Left lung (tissue), 14 donors: ENCODE measurements at places on chromosomes 2 and 18. TPM values are rescaled to one million over a fixed set of nuclear protein-coding genes. Genes with fewer than 3 reads are reported as not detected.

The FARP2 gene
- 50.2 TPM for polyA plus RNA-seq

DNA sequence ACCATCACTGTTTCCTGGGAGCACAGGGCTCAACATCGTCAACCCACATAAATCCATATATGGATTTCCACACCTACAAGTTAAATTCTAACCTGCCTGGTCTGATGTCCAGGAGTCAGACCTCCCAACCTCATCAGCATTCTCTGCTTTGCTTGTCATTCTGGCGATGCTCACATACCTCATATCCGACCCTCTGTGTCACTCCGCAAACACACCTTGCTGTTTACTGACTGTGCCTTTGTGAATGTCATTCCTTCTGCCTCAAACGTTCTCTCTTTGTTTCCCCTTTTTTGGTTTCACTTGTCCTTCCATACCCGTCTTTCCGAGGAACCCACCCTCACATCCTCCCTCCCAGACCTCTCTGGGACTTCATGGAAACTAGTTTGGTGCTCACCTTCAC, 187.1 kb downstream of the ACTR3 start:
- no peak for DNase-seq

GRCh38 chr18:8974696-8975095, 127.8 kb upstream of the NDUFV2 start:
- no peak for DNase-seq

The HPCAL1 gene
- 74.0 TPM for polyA plus RNA-seq

DNA sequence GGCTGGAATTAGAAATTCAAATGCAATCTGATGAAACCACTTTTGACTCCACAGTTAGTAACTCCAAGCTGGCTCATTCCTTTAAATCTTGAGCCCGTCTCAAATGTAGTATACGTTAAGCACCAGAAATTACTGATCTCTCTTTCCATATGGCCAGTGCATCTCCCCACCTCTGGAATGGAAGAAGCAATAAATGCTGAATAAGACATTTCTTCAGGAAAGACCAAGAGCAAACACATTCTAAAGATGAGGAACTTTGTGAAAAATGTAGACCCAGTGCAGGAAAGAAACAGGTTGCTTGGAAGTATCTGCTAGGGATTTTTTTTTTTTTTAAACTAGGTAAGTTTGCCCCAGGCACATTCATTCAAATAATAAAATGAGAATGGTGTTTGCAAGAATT, 143.1 kb upstream of the FBXO11 start:
- DNase-seq = no peak

The SLC4A1AP gene
- polyA plus RNA-seq = 40.1 TPM

GRCh38 chr2:152454960-152455359, 120.0 kb downstream of the FMNL2 start:
- no peak for DNase-seq

The WDR54 gene
- polyA plus RNA-seq = 37.2 TPM

- DNase-seq = no peak
Observed at GRCh38 chr2:86049529-86049928, 56.2 kb downstream of the POLR1A start.

- DNase-seq = no peak
Observed at GRCh38 chr2:96618596-96619283, 19.4 kb downstream of the KANSL3 start.

DNA sequence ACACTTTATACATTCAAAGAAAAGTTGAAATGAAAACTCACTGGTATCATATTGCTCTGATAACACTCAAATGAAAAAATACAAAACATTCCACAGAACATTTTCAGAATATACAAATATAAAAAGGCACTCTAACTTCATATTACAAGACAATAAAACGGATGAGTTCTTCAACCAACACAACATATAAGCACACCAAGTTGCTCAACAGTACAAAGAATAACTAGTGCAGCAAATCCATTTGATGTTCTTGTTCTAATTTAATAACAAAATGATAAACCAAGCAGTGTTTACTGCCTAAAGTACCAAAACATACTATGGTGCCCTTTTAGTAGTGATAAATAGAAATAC, 60.8 kb upstream of the PGAP1 start:
- no peak for DNase-seq

The KLHL29 gene
- polyA plus RNA-seq = 2.8 TPM

DNA sequence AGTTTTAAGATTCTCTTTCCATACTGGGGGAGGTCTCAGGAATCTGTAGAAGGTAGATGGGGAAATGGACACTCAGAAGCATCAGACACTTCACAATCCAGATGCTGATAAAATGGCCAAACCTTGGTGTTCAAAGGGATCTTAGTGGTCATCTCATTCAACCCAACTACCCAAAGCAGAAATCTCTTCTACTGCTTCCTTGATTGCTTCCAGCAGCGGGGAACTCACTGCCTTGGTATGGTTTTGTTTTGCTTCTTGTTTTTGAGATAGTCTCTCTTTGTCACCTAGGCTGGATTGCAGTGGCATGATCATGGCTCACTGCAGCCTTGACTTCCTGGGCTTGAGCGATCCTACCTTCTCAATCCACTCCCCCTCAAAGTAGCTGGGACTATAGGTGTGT, 39.3 kb upstream of the PTMA start:
- DNase-seq = no peak

DNA sequence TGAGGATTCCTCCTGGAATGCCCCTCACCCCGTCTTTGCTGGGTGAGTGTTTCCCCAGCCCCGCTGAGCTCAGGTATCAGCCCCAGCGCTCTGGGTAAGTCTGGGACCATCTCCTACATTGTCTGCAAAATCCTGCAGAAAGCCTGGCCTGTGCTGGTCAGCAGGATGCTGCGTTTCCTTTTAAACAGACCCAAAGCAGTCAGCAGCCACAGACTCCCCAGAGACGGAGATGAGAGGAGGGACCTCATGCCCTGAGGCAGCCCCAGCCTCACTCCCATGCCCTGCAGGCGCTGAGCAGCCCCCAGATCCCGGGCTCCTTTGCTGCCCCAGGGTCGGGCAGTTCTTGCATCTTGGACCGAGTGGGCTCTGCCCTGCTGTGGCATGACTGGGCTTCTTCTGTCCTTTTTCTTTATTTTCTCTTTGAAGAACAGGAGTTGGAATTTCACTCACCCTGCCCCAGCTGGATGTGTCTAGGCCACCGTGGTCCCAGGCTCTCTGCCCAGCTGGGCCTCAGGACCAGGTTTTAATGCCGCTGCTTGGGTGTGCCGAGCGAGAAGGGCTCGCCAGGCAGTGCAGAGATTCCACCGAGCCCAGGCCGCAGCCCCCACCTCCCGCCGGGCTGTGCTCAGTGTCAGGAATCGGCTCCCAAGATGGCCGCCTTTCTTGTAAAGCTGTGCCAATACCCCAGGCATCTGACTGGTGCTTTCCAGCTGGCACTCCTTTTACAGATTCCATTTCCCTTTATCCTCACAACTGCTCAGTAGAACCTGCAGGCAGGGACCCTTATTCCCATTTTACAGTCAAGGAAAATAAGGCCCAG, 43.6 kb downstream of the ODC1 start:
- DNase-seq = no peak

The TOGARAM2 gene
- 1.7 TPM for polyA plus RNA-seq

DNA sequence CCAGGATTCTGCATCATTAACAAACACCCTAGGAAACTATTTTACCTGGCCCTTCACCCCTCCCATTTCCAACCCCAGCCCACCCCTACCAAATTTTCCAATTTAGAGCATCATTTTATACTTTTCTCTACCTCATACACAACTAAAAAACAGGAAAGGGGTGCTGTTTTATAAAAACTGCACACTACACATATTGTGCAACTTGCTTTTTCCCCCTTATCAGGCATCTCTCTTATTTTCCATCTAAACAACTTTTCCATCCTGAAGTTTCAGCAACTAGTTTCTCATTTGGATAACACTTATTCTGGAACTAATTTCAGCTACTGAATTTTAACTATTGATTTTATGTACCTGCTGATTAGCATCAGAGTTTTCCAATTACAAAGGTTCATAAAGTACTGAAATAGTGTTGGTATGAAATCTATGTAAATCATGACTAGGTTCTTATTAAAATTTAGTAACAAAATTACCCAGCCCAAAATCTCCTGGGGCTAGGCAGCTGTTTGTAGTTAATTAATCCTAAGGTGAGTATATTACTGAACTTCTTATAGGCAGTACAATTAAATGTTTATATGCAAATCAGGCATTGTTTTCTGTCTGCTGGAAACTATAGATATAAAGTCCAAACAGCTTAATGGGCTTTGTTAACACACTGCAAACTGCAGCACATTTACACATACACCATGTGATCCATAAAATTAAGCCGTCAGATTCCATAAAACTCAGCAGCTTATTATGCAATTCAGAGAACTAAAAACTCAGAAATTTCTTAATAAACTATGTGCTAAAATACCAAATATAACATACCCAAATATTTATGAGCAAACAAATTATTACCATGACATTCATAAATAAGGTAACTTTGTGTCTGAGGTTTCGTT, 7.9 kb downstream of the SF3B1 start:
- no peak for DNase-seq

DNA sequence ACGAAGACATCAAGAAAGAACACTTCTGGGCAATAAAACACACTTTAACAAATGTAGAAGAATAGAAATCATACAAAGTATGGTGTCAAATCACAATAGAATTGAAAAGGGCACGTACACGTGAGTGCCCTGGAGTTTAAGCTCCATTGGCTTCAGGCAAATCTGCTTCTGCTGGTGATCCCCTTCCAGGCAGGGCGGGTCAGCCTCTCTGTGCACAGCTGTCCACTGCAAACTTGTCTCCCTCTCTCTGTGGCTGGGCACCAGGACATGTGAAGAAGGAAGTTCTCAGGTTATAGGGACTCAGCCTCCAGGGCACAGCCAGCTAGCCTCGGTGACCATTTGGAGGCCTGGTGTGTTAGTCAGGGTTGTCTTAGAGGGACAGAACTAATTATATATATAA, 66.0 kb downstream of the ST3GAL5 start:
- no peak for DNase-seq

The CRYBA2 gene
- polyA plus RNA-seq = not detected

The ZAP70 gene
- 2.8 TPM for polyA plus RNA-seq

GRCh38 chr2:28695245-28695647, 56.4 kb upstream of the PPP1CB start:
- DNase-seq = no peak

- no peak for DNase-seq
Observed at GRCh38 chr2:63903003-63903402, 61.3 kb downstream of the UGP2 start.

DNA sequence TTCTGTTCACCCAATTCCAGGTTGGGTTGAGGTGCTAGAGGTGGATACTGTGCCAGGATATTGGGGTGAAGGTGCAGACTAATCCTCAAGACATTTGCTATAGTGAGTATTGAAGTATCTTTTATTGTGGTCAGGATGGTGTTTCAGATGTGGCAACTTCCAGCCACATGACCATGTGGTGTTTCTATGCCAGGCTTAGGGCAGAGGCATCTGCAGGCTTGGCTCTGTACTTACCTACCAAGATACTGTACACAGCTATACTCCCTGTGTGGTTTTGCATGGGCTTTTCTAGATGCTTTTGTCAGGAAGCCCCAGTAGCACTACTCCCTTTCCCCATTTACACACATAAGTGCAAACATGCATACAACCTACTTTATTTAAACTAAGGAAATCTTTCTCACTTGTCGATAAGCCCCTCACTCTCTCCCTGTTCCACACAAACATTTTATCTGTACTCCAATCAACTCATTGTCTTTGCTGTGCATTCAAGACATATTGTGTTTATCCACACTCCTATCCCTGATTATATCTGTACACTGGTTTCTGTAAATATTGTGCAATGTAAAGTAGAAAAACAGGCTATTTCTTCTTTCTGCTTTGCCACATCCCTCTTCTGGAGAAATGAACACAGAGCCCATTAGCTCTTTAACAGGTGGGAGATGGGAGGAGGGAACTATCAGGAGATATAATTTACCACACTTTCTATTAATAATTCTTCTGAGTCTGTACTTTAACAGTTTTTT, 12.3 kb downstream of the ARL6IP6 start:
- no peak for DNase-seq

The VAMP5 gene
- polyA plus RNA-seq = 49.6 TPM

DNA sequence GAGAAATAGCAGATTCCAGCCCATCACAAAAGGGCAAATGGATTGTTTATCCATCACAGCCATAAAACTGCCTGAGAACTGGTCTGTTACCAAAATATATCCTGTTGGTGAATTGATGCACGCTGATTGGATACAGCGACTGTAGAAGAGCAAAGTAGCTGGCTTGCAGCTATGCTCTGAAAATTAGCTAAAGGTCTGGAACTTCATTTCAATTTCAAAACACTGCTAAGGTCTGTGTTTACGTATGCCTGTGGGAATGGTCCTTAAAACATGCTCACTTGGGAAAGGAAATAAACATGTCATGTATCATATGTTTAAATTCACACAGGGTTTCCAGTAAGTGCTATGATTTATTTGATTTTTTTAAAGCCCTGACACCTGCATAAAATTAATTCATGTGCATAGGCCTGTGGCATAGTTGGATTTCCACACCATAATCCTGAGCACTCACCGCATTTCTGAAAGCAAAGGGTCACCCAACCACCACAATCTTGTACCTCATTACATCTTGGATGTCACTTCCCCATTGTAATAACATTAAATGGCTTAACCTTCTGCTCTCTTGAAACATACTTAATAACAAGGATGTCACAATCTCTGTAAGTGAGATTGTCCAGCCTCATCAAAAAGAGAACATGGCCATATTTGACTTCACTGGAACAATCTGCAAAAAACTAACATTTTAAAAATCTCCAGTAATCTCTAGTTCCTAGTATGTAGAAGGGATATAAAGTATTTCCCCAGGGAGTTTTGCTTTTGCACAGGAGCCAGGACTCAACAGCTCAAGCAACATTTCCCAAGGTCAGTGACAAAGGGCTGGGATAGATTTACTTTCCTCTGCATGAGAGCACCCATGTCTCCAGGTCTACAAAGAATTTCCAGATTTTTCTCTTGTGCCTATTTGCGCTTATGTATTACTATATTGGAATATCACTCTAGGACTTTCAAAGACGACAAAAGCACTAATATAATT, 109.8 kb downstream of the FARSB start:
- peak; percentile 25 for DNase-seq

The STAT4 gene
- polyA plus RNA-seq = 11.5 TPM

GRCh38 chr2:129847043-129847442, 132.4 kb upstream of the RAB6C start:
- no peak for DNase-seq

The DAW1 gene
- 4.3 TPM for polyA plus RNA-seq

DNA sequence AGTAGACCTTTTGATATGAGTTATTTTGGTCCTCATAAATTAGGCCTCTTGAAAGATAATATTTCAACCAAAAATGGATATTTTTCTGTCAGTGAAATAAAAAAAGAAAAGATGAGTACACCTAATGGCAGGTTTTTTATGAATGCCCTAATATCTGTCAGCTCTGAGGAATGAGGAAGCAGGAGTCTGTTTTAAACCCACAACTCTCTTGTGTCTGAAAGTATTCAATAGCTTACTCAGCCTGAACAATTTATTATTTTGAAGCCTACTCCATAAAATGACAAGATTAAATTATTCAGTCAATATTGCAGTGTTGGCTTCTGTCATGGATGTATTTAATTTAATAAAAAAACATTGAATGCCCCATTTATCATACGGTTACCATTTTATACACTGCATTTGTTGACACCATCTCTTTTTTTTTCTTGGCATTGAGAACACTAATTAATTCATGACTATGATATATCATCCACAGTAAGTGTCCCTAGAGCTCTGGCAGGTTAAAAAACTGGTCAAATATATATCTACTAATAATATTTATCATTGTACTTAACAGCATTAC, 548.2 kb downstream of the CBLN2 start:
- no peak for DNase-seq
